Memory B cell (primary cell): ENCODE measurements at places on chromosomes 4 and X.

- no peak overlapping the region for H3K27ac ChIP-seq
- H3K4me3 ChIP-seq = no peak overlapping the region
- H3K4me1 ChIP-seq = no peaks in the 10 kb centered on the region
- DNase-seq = no peak
- no peaks in the 10 kb centered on the region for H3K36me3 ChIP-seq
Measured at GRCh38 chr4:155587766-155588165, 78.9 kb upstream of the GUCY1A1 start.

DNA sequence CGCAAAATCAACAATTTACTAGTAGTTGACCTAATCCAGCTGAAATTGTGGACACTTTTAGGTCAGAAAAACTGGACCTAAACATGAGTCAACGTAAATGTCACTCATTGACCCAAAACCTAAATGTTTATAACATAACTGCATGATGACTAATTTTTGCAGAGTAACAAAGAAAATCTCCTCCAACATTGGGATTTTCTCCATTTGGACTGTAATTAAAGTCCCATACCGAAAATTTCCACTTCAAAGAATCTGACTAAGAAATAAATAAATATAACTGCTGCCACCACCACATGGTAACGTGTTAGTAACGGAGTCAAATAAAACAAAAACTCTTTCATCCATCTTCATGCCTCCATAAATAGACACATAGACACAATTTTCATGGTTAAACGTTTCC is 1.9 kb downstream of the ADGRA3 start:
- H3K4me3 ChIP-seq = no peak overlapping the region
- DNase-seq = no peak
- peaks cover 2% of the 10 kb centered on the region for H3K36me3 ChIP-seq
- no peak overlapping the region for H3K27ac ChIP-seq

- H3K36me3 ChIP-seq = no peaks in the 10 kb centered on the region
- H3K27me3 ChIP-seq = no peaks in the 10 kb centered on the region
- peaks cover 5% of the 10 kb centered on the region for H3K4me1 ChIP-seq
Measured at GRCh38 chrX:69293776-69294601, 128.7 kb upstream of the PJA1 start.

GRCh38 chr4:117357437-117357836 is 272.1 kb upstream of the TRAM1L1 start:
- DNase-seq = no peak
- H3K27ac ChIP-seq = no peak overlapping the region
- no peaks in the 10 kb centered on the region for H3K4me1 ChIP-seq
- H3K36me3 ChIP-seq = no peaks in the 10 kb centered on the region
